ENCODE measurements at places on chromosomes 11 and 22.

GRCh38 chr11:57322256-57323166 lies 2.2 kb downstream of the TNKS1BP1 start:
- no peak for DNase-seq
- H3K27me3 ChIP-seq: no peaks in the 10 kb centered on the region
- H3K27ac ChIP-seq: peak overlapping the region; percentile 78
- H3K36me3 ChIP-seq: peaks cover 3% of the 10 kb centered on the region
- H3K4me3 ChIP-seq: peak overlapping the region; percentile 94
- peaks cover 38% of the 10 kb centered on the region for H3K4me1 ChIP-seq

GRCh38 chr22:28815111-28815510 lies 14.7 kb upstream of the XBP1 start:
- H3K4me3 ChIP-seq: no peak overlapping the region
- peaks cover 2% of the 10 kb centered on the region for H3K36me3 ChIP-seq
- no peak for DNase-seq
- no peaks in the 10 kb centered on the region for H3K27me3 ChIP-seq
- peaks cover 57% of the 10 kb centered on the region for H3K4me1 ChIP-seq
- H3K27ac ChIP-seq: peak overlapping the region; percentile 60

GRCh38 chr11:45107029-45107428 lies 39.4 kb upstream of the PRDM11 start:
- peaks cover 41% of the 10 kb centered on the region for H3K27me3 ChIP-seq
- H3K4me1 ChIP-seq: peaks cover 15% of the 10 kb centered on the region
- no peak overlapping the region for H3K4me3 ChIP-seq
- H3K27ac ChIP-seq: no peak overlapping the region
- DNase-seq: no peak

- no peak for DNase-seq
- peaks cover 25% of the 10 kb centered on the region for H3K27me3 ChIP-seq
- H3K4me3 ChIP-seq: no peak overlapping the region
- H3K27ac ChIP-seq: no peak overlapping the region
Observed at GRCh38 chr11:34308913-34309585, 48.8 kb downstream of the ABTB2 start.

DNA sequence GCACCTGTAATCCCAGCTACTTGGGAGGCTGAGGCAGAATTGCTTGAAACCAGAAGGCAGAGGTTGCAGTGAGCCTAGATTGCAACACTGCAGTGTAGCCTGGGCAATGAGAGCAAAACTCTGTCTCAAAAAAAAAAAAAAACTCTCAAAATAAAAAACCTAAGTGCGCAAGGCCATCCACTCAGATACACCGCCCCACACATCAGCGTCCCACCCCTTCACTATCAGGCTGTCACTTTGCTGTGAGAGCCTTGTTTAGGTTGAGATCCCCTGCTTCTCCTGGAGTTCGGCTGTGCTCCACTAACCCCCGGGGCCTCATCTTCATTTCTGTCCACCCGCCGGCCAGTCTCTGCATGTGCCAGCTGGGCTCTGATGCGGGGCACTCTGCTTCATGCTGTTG lies 12.1 kb downstream of the SLC25A1 start:
- no peak overlapping the region for H3K27ac ChIP-seq
- peaks cover 46% of the 10 kb centered on the region for H3K27me3 ChIP-seq
- no peak overlapping the region for H3K4me3 ChIP-seq
- H3K4me1 ChIP-seq: peaks cover 15% of the 10 kb centered on the region
- peaks cover 15% of the 10 kb centered on the region for H3K36me3 ChIP-seq

DNA sequence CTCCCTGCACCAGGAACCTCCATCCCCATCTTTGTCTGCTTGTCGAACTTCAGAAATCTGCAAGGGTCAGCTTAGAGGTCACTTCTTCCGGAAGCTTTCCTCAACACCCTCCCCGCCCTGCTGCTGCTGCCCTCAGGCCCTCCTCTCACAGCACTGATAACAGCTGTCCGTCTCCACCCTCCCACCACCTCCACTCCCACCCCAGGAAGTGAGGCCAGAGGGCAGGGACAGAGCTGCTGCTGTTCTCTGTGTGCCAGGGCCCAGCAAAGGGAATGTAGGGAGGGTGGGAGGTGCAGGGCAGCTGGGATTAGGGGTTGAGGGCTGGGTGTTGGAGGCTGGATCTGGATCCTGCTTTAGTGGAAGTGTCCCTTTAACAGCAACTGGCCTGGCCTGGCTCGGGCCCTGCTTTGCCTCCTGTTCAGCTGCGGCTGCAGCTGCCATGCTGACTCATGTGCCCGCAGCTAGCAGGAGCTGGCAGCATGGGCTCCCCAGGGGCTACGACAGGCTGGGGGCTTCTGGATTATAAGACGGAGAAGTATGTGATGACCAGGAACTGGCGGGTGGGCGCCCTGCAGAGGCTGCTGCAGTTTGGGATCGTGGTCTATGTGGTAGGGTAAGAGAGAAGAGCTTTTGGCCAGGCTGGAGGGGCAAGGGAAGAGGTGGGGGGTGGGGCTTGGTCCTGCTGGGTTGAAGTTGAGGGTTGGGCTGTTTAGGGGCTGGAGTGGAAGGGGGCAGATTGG lies at the start of gene P2RX6:
Gene P2RX6, plus strand, starts transcription at position 440 of the 740 bp plus-strand sequence. Its CDS starts 10 bp downstream, at position 450.
- H3K4me1 ChIP-seq: peaks cover 28% of the 10 kb centered on the region
- DNase-seq: no peak
- peak within 1 kb of the TSS; percentile 86 for H3K27ac ChIP-seq
- no peaks in the 10 kb centered on the region for H3K36me3 ChIP-seq
- no peaks in the 10 kb centered on the region for H3K27me3 ChIP-seq
